ENCODE measurements at places on chromosomes 2 and 18.
A peak's percentile ranks its signal among the peaks of the same experiment; 100 is the strongest.

DNA sequence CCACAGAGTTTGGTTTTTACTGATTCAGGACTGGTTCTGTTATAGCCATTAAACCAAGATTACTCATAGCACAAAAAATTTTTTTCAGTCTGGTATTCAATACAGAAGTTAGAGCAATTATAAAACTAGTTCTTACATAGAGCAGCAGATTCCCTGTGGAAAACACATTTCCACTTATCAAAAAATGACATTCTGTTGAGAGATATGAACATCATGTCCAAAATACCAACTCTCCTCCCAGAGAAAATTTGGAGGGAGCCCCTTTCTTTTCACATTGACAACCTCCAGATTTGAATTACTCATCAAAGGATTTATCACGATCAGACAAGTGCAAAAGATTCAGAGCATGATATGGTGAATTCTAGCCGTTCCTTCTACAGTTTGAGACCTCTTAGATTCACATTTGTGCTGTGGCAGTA is 126.8 kb upstream of the SERPINE2 start:
- no peak for DNase-seq

GRCh38 chr2:59076079-59076619 is 835.0 kb upstream of the FANCL start:
- DNase-seq = no peak

DNA sequence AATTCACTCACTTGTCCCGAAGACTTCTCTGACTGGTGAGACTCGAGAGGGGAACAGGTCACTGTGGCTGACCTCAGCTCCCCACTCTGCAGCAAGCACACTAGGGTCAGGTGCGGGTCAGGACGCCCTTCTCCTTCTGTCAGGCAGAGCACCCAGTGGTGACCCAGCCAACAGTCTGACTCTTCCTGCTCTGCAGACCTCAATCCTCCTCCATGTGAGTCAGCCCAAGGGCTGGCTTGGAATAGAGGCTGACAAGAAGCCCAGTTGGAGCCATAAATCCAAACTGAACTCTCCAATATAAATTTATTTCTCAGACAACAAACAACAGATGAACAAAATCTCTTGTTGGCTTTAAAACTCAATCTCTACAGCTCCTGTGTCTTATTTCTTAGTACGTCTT is 253.1 kb downstream of the SH3BP4 start:
- no peak for DNase-seq

DNA sequence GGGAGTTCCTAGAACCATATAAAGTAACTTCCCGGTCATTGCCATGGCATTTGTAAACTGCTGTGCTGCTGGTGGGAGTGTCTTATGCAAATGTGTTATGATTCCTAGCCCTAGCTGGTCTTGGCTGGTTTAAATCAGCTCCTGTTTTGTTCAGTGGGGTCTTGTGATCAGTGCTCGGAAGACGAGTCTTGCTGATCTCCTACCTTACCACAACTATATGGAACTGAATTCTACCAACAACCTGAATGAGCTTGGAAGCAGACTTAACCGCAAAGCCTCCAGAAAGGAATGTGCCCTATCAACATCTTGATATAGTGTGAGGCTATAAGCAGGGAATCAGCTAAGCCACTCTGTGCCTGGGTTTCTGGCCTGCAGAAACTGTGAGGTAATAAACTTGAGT is 33.5 kb downstream of the POLE4 start:
- no peak for DNase-seq

DNA sequence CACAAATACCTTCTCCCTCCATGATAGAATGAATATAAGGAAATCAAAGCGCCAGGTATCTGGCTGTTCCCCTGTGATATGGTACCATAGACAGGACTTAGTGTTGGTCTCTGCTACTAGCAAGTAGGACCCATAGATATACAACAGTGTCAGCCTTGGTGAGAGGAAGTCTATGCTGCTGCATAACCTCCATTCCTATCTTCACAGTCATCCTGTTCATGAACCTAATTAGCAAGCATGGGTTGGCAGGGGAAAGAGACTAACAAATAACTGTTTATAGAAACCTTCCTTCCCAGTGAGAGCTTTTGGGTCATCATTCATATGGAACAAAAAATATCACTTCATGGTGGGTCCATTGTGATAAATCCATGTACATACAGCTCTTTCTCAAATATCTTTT is 188.9 kb upstream of the FAM98A start:
- no peak for DNase-seq

DNA sequence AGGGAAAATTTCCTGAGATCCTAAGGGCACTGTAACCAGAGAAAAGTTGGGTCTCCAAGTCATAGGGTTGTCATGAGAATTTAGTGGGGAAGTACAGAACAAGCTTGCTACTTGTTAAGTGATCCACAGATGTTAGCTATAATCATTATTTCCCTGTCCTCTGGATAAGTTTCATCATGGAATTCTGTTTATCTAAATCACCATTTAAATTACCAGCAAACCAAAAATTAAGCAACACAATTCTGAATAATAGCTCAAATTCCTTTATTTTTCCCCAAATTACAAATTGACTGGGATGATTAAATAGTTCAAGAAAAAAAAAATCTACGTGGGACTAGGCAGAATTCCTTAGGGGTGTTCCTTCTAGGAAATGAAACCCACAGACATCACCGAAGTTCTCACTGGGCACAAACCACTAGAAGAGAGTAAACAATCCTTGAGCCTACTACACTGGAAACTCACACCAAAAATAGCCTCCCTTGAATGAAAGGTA is 159.5 kb downstream of the COL6A3 start:
- DNase-seq = no peak

- DNase-seq = peak; percentile 72
Measured at GRCh38 chr2:54624591-54625071, 98.8 kb upstream of the EML6 start.

DNA sequence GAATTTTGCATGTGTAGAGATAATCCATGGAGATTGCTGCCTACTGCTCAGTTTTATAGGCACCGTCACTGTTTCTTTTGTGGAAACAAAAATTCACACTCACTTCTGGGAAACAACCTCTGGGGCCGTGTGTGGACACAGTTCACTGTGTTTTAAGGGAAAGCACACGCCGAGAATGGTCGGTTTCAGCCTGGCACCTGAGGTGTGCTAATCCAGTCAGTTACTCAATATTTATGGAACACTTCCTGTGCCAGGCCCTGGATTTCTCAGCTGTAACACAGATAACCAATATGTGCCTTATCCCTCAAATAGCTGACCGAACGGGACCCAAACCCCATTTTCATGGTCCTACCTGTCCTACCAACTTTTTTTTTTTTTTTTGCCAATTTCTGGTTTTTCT is 179.6 kb downstream of the MGAT5 start:
- DNase-seq = no peak

GRCh38 chr2:74063486-74063885 is 78.8 kb downstream of the TET3 start:
- DNase-seq = no peak

- DNase-seq = no peak
Measured at GRCh38 chr2:165911981-165912380, 41.6 kb downstream of the TTC21B start.

DNA sequence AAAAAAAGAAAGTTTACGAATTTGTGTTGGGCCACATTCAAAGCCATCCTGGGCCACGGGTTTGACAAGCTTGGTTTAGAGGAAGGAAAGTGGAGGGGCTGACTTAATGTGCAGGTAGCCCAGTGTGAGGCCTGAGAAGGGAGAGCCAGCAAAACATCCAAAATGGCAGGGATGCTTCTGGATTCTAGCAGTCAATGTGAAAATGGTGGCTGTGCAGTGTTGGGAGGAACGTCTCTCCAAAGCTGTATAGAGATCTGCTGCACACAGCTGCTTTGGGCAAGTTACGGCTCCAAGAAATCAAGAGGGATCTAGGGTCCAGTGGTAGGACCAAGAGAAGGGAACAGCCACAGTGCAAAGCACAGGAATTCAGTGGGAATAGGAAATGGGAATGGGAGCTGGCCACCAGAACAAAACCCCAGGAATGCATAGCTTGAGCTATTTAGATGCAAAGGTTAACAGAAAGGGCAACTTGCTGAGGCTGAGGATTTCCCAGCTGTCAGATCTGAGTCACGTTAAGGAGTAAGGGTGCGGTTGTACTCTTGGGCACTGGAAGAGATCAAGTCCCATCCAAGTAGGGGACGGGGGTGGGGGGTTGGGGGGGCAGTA is 70.6 kb downstream of the B3GNT2 start:
- DNase-seq = no peak

- no peak for DNase-seq
Measured at GRCh38 chr2:152646775-152647174, 70.5 kb downstream of the PRPF40A start.

GRCh38 chr2:132437852-132438669 is 21.5 kb downstream of the GPR39 start:
- no peak for DNase-seq

- DNase-seq = no peak
Measured at GRCh38 chr2:3324404-3325281, 53.0 kb downstream of the EIPR1 start.

DNA sequence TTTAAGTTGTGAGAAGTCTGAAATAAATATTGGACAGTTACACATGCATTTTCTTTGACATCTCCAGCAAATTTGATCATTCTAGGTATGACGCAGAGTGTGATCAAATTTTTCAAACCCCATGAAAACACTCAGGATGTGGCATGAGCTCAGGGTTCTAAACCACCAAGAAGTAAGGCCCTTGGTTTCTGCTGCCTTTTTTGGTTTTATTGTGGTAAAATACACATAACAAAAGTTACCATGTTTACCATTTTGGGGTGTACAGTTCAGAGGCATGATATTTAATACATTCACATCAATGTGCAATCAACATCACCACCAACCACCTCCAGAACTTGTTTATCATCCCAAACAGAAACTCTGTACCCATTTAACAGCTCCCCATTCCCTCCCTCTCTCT is 64.3 kb upstream of the TTN start:
- no peak for DNase-seq

- no peak for DNase-seq
Measured at GRCh38 chr2:73968357-73968937, 16.3 kb upstream of the TET3 start.

DNA sequence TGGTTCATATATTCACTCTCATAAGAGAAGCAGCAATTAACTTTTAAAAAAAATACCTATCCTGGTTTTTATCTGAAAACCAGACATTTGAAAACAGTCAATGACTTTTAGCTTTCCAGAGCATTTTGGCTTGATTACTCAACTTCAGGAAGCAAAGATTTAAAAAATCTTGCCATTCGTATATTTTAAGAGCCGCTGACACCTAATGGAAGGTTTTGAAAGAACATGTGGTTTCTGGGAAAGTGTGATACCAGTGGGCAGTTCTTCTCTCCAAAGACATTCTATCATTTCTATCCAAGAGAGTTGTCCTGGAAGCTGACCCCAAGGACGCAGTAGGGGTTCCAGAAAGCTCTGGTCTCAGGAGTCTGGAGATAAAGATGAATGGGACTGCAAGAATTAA is 234.7 kb downstream of the TTC32 start:
- DNase-seq = no peak

DNA sequence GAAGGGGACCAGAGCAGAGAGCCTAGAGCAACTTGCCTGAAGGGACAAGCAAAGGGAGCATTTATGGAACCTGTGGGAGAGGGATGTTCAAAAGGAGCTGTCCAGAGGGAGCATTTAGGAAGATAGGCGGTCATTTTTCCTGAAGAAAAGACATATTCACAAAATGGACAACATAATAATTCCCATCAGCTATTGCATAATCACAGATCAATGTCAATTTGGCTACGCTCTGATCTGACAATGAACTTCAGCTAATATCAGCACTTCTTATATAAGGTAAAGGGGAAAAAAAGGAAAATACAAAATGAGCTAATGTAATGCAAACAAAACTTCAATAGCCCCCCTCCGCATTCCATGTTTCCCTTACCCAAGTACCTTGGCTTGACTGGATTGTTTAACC is 291.1 kb upstream of the CDH7 start:
- no peak for DNase-seq

DNA sequence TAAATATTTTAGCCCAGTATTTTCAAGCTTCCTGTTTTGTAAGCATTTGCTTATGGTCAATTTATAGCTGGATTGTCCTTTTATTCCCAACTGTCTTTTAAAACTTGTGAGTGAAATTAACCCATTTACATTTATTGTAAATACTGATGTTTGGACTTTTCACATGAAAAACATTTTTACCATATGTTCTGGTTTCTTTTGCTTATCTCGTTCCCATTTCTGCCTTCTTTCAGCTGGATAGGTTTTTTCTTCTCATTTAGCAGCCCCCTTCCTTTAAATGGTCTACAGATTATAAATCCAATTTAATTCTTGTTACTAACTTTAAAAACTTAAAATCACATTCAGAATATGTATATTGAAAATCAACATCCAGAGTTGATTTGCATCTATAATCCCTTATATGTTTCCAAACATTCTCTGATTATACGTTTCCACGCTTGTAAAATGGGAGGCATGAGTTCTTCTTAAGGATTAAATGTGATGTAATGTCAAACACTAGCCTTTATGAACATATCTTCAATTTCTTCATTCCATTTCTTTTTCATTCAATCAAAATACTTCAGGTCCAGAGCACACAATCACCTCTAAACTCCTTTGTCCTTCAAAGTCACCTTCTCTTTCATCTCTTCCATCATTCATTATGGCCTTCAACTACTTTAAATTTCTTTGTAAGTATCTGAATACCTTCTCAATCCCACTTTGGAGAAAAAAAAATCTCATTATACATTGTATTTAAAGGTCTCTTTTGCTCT is 1.1 kb upstream of the KDM3A start:
- no peak for DNase-seq

DNA sequence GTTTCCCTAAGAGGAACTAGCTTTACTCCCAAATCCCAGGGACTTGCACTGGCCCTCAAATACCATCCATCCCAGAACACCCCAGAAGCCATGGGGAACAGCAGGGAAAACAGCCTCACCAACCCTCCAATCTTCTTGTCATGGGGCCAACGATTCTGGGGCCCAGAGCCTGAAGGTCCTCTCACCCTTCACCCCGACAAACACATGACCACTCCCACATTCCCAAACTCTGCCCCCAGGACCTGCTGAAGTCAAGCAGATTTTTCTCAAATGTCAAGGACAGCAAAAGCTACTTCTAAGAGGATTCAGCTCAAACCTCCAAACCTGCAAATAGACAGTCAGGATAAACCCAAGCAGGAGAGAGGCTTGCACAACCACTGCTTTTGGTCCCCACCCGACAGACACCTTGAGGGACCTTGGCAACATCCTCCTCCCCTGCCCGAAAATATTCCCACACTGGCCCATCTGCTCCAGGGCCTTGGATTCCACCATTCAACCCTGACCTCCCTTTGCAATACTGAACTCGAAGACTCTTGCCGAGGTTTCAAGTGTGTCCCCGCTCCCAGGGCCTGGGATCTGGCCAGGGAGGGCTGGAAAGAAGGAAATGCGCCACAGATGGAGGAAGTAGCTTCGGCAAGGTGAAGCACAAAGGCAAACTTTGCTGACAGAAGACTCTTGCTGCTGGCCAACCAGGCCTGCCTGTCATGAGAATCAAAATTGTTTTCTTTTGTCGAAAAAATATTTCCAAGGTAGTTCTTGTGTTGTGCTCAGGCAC is 143.3 kb downstream of the ZFP36L2 start:
- no peak for DNase-seq

DNA sequence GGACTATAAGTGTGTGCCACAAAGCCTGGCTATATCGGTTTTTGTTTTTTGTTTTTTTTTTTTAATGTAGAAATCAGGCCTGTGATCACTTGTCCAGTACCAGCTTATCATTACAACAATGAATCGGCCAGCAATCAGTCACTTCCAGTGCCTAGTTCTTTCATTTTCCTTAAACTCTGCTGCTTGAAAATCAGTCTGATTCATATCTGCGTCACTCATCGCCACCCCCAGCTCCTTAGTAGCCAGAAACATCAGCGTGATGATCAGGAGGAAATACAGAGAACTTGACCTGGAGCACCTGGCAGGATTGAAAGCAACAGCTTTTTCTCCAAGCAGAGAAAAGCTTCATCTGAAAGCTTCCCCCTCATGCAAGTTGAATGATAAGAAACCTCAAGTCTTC is 75.4 kb downstream of the SPTBN1 start:
- DNase-seq = no peak
